Stimulated activated CD4-positive, alpha-beta T cell treated with anti-CD3 and anti-CD28 coated beads, Interleukin-4, amount 100 ng/mL, for 48 hours (primary cell): ENCODE measurements at places on chromosomes 16 and 17.
A peak's percentile ranks its signal among the peaks of the same experiment; 100 is the strongest.

DNA sequence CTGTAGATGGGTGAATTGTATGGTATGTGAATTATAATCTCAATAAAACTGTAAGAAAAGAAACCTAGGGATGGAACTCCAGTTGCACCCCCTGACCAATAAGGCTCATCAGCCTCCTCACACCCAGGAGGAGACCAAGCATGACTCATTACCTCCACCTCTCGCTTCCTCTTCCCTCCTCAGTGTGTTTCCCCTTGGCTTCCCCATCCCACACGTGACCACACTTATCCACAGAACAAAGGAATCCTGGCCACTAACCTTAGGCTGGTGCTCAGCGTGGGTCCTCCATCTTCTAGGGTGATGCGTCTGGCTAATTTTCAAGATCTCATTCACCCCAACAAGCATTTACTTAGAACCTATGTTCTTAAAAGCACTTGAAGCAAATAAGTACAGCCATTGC lies 36.2 kb upstream of the MAP3K14 start:
- peak; percentile 31 for DNase-seq

DNA sequence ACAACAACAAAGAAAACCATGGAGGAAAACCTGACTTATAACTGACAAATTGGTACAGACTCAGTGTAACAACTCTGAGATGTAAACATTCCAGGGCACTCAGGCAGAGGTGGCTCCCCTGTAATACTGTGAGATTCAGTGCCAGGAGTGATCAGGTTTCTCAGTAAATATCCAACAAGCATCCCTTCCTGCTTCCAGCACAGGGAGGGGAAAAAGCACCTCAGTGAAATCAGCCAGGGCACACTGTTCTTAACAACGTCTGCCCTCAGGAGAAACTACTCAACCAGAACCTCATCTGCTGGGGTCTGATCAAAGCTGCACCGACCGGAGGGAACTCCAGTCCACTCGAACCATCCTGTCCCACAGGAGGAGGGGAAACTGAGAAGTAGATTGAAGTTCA lies 52.3 kb downstream of the AMFR start:
- no peak for DNase-seq

- DNase-seq, result no peak
Measured at GRCh38 chr16:13056607-13057006, 155.2 kb downstream of the SHISA9 start.

DNA sequence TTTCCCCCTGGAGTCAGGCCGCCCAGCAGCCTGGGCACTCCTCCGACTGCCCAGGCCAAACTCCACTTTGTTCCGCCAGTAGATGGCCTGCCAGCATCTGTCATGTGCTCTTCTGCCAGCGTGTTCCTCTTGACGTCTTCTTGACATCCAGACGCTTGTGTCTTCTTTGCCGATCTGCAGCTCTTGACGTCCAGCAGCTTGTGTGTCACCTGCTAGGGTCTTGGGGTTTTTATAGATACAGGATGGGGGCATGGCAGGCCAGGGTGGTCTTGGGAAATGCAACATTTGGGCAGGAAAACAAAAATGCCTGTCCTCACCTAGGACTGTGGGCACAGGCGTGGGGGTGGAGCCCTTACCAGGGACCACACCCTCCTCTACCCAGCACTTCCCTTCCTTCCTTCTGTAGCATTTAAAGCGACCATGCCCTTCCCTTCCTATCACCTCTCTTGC lies 88.7 kb downstream of the BMERB1 start:
- no peak for DNase-seq

- DNase-seq, result no peak
Measured at GRCh38 chr17:3978421-3979289, 14.4 kb upstream of the ATP2A3 start.

DNA sequence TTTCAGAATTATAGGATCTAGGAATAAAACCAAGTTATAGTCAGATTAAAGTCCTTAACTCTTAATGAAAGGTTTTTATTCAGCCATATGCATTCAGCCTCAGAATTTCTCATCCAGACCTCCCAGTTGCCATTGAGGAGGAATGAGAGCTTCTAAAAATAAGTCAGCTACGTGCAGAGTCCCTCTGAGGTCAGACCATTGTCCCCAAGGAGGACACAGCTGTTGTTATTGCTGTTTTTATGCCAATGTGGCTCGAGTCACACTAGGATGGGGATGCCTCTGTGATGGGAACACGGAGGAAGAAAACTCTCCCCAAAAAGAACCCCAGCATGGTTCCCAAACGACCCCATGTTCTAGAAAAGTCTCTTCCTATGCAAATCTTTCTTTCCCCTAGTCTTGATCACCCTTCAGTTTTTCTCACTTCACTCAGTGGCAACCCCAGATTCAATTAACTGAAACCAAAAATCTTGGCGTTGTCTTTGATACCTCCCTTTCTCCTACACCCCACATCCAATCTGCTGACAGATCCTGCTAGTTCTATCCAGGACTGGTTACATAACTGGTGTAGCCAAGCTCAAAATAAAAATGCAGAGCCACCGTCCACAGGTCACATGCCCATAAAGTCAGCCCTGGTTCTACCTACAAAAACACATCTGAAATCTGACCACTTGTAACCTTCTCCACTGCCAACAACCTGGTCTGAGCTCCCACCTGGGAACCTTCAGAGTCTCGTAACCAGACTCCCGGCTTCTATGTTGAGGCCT lies 138.2 kb upstream of the ERCC4 start:
- DNase-seq, result no peak

DNA sequence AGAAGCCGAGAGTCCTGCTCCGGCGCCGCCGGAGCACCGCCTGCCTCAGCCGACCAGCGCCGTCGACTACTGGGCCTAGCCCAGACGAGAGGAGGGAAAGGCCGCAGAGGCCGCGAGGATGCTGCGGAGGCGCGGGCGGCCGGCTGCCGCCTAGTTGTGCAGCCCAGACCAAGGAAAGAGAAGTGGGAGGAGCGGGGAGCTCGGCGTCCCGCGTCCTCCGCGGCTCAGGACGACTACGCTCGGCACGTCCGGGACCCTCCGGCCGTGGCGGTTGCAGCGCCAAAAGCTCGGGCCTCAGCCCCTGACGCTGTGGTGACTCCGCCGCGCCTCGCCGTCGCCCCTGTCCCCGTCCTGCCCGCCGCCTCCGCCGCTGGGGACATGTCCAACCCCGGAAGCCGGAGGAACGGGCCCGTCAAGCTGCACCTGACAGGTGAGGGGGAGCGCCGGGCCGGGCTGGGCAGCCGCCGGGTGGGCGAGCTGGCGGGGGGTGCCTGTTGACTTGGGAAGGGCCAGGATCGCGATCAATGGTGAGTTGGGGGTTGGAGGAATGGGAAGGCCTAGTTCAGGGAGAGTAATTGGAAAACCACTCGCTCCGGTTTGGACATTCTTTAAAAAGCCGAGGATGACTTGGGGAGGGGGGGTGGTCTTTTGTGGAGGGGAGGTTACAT lies 37.7 kb downstream of the RNF135 start:
- peak; percentile 37 for DNase-seq

GRCh38 chr17:8041249-8041928 lies 2.5 kb downstream of the ALOX15B start:
- peak; percentile 15 for DNase-seq

- DNase-seq, result no peak
Measured at GRCh38 chr16:57538235-57538721, 1.9 kb upstream of the CCDC102A start.

DNA sequence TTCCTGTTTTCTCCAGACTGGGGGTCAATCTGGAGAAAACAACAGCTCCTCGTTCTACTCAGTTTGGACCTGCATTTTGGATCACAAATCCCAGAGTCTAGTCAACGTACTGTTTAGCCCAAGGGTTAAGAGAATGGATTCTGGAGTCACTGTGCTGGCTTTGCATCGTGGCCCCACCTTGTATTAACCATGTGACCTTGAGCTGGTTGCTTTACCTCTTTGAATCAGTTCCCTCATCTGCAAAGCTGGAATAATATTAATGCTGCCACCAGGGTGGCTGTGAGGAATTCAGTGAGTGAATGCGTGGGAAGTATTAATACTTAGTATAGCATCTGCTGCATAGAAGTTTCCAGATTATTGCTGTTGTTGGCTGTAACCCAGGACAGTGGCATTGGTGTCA lies 11.3 kb upstream of the DHRS7C start:
- no peak for DNase-seq

GRCh38 chr17:31051506-31051905 lies 43.3 kb upstream of the NF1 start:
- no peak for DNase-seq

- DNase-seq, result no peak
Measured at GRCh38 chr17:77437017-77437416, 296.2 kb downstream of the SEC14L1 start.

DNA sequence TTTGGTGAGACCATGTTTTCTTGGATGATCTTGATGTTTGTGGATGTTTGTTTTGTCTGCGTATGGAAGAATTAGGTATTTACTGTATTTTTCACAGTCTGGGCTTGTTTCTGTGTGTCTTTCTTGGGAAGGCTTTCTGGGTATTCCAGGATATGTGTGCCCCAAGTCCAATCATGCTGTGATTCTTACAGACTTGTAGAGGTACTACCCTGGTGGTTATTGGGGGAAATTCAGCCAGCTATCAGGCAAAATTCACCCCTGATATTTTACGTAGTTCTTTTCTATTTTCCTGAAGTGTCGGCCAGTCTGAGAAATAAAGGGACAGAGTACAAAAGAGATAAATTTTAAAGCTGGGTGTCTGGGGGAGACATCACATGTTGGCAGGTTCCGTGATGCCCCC lies 33.4 kb upstream of the ARL4D start:
- DNase-seq, result no peak

GRCh38 chr16:60204181-60204580 lies 1470.1 kb upstream of the GOT2 start:
- DNase-seq, result no peak

- no peak for DNase-seq
Measured at GRCh38 chr17:9828296-9829295, 2.9 kb downstream of the GLP2R start.

DNA sequence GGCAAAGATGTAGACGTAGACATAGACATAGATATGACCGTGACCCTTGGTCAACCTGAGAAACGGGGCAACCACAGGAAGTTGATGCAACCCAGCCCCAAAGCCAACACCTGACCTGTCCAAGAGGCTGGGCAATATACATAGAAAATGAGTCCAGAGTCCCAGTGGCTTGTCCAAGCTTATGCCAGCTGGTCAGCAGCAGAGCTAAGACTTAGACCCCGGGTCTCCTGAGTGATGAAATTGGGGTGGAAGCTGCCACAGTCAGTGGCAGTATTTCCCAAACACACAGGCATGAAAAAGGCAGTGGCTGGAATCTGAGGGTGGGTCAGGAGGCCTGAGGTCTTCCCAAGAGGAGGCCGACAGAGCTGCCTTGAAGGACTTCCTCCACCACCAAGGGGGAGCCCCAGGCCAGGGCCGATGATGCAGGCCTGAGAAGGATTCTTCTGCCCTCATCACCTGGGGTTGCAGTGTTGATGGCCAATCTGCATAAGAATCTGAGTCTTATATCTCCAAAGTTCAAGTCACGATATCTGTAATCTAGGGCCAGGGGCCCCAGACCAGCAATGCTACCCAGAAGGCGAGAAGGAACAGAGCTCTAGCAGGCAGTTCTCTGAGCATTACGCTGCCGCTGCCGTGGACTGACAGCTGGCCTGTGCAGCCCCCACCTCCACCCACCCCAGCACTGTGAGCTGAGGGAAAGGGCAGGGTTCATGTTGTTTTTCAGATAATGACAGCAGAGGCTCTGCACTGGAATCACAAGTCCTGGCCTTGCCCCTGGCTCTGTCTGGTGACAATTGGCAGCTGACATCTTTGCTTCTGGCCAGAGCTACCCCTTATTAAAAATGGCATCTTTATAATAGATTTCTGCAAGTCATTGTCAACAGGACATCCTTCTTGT lies 72.7 kb downstream of the GNAO1 start:
- DNase-seq, result no peak

DNA sequence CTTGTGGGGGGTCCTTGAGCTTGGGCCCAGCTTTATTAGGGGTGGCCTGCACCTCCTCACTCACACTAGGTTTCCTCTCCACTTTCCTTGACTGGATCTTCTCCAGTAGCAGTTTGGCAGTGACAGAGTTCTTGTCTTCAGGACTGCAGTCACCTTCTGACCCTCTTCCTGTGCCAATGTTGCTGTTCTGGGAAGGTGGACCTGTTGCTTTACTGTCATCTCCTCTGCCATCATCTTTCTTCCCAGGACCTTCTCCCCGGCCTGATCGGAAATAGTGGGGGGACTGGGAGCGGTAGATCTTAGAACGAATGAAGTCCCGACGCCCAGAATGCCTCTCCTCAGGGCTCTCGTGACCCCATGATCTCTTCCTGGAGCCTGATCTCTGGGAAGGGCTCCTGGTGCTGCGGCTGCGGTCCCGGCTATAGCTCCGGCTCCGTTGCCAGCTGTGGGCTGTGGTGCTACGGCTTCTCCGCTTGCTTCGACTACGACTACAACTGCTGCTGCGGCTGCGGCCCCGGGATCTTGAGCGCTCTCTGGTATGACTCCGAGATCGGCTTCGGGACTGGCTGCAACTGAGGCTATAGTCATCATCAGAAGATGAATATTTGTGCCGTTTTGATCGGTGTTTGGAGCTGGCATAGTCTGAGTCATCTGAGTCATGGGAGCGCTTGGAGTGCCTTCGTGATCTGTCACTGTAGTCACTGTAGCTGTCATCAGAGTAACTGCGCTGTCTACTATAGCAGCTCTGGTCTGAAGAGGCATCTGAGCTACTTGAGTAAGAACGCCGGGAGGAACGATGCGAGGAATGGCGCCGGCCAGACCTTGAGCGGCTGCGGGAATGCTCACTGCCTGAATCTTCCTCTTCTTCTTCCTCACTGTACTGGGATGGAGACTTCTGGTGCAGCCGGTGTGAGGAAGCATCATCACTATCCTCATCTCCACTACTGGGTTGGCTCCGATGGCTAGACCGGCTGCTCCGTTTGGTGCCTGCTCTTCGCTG lies 9.5 kb upstream of the ITGA2B start:
- no peak for DNase-seq

DNA sequence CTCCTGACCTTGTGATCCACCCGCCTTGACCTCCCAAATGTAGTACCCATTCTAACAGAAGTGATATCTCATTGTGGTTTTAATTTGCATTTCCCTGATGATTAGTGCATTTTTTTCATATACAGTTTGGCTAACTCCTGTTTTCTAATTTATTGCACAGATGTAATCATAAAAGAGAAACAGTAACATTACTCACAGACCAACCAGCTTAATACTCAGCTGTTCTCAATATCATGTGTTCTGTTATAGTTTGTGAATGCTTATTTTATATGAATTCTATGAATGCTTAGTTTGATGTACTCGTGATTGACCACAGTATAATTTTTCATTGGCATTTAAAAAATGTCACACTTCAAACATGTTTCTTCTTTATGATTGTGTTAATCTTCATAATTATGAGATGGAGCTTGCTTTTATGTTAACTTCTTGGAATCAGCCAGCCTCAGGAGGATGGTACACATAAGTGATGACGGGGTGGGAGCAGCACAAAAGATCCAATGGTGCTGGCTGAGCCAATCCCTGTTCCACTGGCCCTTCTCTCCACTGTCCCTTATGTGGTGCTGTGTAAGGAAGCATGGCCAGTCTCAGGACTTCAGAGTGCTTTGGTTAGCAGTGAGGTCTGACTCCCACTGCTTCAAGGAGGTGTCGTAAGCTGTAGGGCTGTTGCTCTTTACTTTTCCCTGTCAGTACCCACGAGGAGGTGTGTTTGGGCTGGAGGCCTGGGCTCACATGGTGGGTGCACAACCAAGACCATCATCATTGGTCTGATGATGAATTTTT lies 191.0 kb downstream of the SPECC1 start:
- no peak for DNase-seq
